Fibroblast of skin of scalp (primary cell): ENCODE measurements at places on chromosomes 5 and 9.

- peak; percentile 49 for DNase-seq
Observed at GRCh38 chr9:124257070-124257843, 492 bp upstream of the NEK6 start.

DNA sequence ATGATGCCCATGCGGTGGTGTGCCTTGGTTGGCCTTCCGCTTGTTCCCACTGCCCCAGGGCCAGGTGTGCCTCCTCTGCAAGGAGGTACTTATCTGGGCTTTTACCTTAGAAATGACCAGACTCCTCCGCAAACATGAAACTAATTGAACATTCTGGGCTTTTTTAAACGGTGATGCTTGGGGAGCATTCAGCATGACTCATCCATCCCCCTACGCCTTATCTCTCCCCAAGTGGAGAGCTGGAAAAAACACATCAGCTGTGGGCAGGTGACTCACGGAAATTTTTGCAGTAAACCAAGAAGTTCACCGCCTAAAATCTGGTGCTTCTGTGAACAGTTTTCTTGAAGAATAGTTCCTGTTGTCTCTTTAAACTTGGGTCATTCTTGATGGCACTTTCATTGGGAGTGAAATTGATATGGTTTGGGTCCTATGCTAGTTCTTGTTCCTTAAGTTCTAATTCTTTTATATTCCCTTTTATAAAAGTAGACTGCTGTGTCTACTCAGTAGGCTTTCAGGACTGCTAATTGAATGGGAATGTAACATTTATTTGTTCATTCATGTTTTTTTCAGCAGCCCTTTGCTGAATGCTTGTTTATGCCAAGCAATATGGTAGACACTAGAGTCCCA is 39.6 kb downstream of the SFXN1 start:
- DNase-seq = peak; percentile 21

GRCh38 chr5:89374144-89374784 is 491.3 kb upstream of the MEF2C start:
- no peak for DNase-seq

- DNase-seq = no peak
Observed at GRCh38 chr5:58629271-58630159, 46.6 kb downstream of the RAB3C start.

GRCh38 chr5:74670396-74671038 is 14.5 kb upstream of the HEXB start:
- no peak for DNase-seq

- DNase-seq = no peak
Observed at GRCh38 chr9:75500479-75500878, 390.0 kb upstream of the PCSK5 start.

GRCh38 chr9:133160742-133161546 is 2.8 kb downstream of the GBGT1 start:
- DNase-seq = peak; percentile 64

DNA sequence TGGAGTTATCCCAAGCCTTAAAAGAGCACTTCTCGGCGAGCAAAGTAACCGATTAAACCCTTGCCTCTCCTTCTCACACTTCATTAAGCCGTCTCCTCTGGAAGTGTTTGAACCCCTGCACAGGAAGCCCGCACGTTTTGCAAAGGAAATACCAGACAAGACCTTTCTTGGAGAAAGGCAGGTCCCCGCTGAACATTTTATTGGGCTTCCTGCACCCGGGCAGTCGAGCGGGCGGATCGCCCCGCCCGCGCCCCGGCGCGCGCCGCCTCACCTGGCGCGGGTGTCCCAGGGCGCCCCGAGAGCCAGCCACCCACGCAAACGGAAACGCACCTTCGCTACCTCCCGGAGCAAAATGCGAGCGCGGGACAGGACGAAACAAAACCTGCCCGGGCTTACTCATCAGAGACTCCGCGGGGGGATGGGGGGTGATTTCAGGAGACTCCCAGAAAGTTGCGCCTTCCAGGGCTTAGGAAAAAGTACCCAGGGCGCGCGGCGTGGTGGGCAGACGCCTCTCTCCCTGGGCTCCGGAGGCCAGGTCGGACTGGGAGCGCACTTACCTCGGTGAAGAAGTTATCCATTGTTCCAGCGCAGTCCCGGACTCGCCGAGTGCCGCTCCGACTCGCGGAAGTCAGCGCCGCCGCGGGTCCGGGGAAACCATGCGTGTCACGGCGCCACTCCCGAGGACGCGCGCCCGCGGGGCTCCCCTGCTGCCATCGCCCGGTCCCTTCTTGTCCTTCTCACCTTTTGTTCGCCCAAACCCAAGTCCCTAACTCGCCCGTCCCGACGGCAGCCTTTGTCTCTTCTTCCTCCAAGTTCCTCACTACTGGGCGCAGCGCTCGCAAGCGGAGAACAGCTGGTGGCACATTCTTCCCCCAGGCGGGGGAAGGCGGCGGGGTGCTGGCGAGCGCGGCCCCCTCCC is 598 bp downstream of the MYO10 start:
- DNase-seq = peak; percentile 37

DNA sequence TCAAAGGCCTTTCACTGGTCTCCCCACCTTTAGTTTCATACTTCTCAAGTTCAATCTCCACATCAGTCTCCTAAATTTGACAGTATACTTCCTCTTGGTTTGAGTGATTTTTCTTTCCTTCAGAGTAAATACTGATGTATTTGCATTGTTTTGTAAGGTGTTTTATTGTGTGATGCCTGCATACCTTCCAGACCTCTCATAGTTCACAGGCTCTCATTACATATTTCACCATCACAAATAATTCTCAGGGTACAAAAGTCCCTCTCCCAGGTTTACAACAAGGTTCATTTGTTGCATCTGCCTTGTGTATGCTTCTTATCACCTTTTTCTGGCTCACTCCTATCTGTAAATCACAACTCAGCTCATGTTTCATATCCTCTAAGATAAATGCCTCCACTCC is 22.2 kb upstream of the TUSC1 start:
- no peak for DNase-seq

DNA sequence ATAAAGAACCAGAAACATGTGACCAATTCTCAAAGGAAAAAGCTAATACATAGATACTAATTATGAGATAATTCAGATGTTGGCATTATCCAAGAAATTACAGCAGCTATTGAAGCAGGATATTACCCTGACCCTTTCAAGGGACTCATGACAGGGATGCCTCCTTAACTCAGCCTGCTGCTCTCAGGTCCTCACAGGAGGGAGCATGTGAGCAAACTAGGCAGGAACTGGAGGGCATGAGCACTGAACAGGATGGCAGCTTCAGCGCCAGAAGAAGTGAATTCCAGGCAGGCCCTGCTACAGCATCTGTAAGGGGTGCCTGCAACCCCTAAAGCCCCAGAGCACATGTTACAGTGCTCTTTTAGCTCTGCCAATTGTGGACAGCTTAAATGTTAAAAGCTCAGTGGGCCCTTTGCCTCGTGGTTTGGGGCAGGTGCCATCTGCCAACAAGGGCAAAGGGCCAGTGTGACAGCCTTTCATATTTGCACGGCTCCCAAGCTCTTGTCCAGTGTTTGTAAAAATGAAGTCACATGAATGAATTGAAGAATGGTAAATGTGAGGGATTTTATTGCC is 464.7 kb upstream of the COX7C start:
- DNase-seq = no peak

DNA sequence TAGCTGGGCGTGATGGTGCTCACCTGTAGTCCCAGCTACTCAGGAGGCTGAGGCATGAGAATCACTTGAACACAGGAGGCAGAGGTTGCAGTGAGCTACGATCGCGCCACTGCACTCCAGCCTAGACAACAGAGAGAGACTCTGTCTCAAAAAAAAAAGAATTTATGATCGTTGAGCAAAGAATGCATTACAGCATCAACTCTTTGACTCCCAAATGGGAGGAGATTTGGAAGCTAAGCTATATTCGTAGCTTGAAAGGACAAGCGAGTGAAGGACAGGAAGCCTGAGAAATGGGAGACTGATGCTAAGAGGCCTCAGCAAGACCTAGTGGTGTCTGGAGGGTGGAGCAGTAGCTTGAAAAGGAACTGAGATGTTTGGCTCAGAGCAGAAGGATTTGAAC is 10.3 kb upstream of the CCIN start:
- peak; percentile 64 for DNase-seq

DNA sequence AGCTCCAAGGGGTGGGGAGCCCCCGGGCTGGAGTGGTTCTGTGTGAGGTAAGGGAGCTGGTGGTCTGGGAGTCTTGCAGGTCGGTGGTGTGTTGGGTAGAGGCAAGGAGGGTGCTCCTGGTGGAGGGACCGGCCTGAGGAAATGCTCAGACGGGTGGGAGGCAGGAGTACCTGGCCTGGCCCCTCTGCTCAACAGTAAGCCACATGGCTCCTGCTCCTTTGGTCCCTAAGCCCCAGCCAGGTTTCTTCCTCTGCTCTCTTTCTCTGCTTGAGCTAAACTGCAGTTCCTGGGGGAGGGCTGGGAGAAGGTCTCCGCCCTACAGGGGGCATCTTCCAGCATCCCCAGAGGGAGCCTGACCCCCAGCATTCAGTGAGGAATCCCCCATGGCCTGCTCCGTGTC is 17.2 kb downstream of the TSPAN17 start:
- no peak for DNase-seq

- DNase-seq = peak; percentile 11
Observed at GRCh38 chr5:68843624-68844364, 250.0 kb upstream of the SLC30A5 start.

- DNase-seq = peak; percentile 75
Observed at GRCh38 chr5:135986891-135987401, 32.2 kb upstream of the LECT2 start.

- DNase-seq = no peak
Observed at GRCh38 chr5:146630472-146630871, 114.5 kb upstream of the GPR151 start.

GRCh38 chr9:70385426-70385825 is 29.0 kb downstream of the KLF9 start:
- no peak for DNase-seq

DNA sequence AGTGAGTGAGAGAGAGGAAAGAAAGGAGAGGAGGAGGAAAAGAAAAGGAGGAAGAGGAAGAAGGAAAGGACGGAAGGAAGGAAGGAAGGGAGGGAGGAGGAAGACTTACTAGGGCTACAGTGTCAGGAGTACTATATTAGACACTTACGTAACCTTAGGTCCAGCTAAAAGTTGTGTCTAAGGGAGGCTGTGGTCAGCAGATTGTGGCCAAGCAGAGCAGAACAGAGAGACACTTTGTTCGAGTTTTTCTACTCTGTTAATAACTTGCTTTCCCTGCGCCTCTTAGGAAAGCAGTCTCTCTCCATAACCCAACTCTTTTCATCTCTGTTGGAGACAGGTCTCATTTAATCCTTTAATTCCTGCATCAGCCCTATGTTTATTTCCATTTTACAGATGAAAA is 138.9 kb downstream of the KCNN2 start:
- DNase-seq = no peak

DNA sequence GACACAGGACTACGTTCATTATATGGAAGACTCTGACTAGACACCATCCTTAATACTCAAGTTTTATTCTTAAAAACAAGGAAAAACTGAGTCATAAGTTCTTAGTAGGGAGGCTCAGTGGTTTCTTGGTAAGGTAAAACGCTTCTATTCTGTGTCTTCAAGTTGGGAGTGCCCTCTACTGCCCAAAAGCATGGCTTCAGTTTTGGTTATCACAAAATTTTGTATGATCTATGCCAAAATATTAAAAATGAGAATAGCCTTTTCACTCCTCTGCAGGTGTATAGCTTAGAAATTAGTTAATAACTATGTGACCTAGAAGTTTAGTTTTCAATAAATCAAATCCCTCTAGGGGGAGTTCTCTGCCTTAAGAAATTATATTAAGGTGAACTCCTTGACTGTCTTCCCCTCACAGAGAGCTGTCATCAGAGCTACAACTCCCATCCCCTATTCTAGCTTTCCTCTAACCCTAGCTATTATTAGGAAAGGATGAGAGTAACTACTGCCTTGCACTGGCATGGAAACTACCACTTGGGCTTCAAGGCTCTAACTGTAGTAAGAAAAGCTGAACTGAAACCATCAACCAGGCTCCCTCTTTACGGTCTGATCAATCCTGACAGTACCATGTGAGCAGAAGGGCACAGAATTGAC is 189.7 kb downstream of the GNAQ start:
- DNase-seq = peak; percentile 19

DNA sequence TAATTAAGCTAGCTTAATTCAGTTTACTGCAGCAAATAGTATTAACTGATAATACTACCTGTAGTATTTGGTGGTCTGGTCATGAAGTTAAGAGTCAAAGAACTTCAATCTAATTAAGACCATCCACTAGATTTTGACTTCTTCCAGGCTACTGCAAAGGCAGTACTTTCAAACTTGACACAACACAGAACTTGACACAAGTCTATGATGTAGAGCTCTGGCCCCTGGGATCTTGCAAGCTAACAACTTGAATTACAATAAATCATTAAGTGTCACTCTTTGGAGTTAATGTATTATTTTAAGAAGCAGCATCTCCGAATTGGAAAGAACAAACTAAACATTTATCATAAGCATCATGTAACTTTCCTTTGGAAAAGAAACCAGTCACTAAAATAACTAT is 40.9 kb downstream of the UIMC1 start:
- DNase-seq = no peak

GRCh38 chr5:142110046-142110531 is 1.5 kb downstream of the NDFIP1 start:
- peak; percentile 13 for DNase-seq

DNA sequence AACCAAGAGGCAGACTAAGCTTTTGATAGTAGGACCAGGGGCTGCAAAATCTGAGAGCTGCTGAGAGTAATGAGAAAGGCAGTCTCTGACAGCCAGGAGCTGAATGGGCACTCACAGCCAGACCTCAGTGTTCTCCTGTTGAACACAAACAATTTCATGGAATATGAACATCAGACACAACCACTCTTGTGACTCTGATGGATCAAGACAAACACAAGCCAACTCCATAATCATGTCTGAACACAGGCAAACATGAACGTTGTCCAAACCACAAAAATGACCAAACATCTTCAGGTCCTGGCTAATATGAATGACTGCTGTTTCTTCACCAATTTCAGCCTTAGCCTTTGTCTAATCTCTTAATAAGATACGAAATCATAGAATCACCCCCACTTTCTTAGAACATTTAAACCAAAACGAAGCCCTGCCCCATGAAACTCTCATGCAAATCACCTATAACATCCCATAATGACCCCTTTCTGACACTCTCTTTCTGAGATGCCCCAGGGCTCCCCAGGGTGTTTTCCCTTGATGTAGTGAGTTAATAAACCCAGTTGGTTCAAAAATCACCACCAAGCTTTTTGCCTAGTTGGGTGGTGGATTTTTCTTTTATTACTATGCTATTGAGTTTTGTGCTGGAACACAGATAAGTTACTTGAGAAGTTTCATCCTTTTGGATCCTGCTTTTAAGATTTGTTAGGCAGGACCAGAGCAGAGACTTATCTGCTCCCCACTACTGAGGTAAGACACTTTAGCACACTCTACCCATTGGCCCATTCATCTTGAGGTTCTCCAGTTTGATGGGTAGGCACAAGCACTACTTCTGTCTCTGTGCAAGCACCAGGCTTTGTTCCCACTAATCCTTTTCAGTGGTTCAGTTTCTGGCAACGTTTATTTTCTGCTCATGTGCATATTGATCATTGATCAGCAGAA is 5.9 kb upstream of the ERAP2 start:
- no peak for DNase-seq

DNA sequence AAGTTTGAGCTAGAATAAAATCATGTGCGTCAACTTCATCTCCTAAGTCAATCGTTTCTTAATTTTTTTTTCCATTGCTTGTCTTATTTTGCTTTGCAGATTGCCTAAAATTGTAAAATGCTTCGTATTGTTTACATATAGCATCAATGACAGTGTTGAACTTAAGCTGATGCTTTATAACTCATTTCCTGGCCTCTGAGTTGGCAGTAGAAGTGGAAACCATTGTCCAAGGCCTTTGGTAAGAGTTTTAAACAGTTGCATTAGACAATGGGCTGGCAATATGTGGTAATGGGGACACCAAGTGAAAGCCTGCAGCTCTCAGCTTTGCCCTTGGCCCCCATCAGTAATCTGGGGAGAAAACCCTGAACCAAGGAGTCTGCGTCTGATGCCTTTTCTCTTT is 154.8 kb upstream of the GAS1 start:
- DNase-seq = no peak
